ENCODE measurements at places on chromosomes 6 and 20.

DNA sequence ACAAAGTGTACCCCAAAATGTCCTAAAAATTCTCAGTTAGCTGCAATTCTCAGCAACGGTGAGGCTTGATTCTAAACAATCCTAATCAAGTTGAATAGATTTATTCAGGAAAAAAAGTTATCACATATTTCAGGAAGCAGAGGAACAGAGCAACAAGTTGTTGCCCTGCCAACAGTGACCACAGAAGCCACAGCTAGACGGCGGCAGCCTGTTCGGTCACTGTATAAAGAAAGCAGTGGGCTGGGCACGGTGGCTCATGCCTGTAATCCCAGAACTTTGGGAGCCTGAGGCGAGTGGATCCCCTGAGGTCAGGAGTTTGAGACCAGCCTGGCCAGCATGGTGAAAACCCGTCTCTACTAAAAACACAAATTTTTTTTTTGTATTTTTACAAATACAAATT is 171.2 kb upstream of the BMP5 start:
- no peak for DNase-seq

- DNase-seq = no peak
These were observed 154.1 kb upstream of the RUNX2 start for GRCh38 chr6:45174045-45174444.

DNA sequence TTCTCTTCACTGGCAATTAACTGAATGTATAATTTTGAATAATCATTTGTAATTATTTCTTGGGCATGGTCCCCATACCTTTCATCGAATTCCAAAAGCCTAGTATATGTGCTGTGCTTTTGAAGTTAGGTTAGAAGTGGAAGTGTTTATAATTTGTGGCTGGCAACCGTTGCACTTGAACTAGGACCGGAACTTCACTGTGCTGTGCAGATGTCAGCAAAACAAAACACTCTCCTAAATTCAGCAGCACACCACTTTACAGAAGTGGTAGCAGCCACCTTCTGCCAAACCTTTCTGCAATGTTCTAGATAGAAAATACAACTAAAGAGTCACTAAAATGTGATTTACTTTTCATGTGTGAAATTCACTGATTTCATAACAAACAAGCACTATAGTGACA is 111.9 kb downstream of the FAM83B start:
- DNase-seq = no peak

- DNase-seq = no peak
These were observed 21.1 kb downstream of the GHRH start for GRCh38 chr20:37240337-37241067.

DNA sequence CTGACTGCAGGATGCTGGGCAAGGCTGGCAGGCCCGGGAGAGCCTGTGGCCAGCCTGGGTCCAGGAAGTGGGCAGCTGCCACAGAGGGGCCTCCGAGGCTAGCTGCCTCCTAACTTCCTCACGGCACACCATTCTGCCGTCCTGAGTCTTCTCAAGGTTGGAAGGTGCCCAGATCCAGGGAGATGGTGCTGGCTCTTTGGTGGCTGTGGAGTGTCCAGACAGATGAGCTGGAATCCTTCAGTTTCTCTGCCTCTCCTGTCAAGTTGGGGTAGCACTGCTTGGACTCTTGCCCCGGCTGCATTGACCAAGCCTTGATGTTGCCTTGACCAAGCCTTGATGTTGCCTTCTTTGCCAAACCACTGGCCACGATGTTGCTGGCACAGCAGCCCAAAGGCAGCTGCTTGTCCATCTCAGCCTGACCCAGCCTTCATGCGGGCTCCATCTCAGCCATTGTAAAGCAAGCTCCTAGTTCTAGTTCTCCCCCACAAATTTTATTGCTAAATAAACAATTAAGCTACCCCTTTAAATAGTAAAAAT is 75.1 kb upstream of the AFDN start:
- DNase-seq = no peak

GRCh38 chr20:62307226-62308101 is 4.7 kb downstream of the ADRM1 start:
- no peak for DNase-seq

- DNase-seq = no peak
These were observed 216.2 kb downstream of the RIMS1 start for GRCh38 chr6:72102561-72102960.

GRCh38 chr20:54340667-54341081 is 132.8 kb downstream of the PFDN4 start:
- no peak for DNase-seq

GRCh38 chr20:60104993-60105803 is 147.0 kb downstream of the CDH26 start:
- DNase-seq = no peak
